Stimulated activated CD8-positive, alpha-beta memory T cell treated with anti-CD3 and anti-CD28 coated beads, Interleukin-7, amount 100 ng/mL, for 4 hours (primary cell): ENCODE measurements at places on chromosomes 11 and 22.

GRCh38 chr22:28017558-28017820 lies 98.4 kb upstream of the PITPNB start:
- no peak for DNase-seq

GRCh38 chr22:44045145-44045544 lies 21.0 kb downstream of the PARVB start:
- DNase-seq: no peak

DNA sequence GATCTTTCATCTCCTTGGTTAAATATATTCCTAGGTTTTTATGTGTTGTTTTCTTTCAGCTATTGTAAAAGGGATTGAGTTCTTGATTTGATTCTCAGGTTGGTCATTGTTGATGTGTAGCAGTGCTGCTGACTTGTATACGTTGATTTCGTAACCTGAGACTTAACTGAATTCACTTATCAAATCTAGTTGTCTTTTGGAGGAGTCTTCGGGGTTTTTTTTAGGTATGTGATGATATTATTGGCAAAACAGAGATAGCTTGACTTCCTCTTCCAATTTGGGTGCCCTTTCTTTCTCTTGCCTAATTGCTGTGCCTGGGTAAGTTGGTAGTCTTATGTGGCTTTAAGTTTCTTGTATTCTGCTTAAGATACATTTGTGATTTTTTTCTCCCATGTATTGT lies 52.8 kb downstream of the CBL start:
- DNase-seq: no peak

DNA sequence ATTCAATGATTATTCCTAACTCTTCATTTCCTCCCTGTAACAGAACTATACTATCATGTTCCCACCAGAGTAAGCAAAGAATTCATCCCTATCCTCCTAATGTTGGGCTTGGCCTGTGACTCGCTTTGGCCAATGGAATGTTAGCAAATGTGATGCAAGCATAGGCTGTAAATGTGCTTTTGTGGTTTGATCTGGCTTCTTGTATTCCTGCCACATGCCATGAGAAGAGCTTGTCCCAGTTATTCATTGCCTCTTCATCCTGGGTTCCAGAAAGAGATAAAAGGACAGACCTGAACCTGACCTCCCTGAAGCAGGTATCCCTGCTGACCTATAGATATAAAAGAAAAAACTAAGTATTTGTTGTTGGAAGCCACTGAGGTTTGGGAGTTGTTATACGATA lies 51.0 kb downstream of the SYTL2 start:
- no peak for DNase-seq

DNA sequence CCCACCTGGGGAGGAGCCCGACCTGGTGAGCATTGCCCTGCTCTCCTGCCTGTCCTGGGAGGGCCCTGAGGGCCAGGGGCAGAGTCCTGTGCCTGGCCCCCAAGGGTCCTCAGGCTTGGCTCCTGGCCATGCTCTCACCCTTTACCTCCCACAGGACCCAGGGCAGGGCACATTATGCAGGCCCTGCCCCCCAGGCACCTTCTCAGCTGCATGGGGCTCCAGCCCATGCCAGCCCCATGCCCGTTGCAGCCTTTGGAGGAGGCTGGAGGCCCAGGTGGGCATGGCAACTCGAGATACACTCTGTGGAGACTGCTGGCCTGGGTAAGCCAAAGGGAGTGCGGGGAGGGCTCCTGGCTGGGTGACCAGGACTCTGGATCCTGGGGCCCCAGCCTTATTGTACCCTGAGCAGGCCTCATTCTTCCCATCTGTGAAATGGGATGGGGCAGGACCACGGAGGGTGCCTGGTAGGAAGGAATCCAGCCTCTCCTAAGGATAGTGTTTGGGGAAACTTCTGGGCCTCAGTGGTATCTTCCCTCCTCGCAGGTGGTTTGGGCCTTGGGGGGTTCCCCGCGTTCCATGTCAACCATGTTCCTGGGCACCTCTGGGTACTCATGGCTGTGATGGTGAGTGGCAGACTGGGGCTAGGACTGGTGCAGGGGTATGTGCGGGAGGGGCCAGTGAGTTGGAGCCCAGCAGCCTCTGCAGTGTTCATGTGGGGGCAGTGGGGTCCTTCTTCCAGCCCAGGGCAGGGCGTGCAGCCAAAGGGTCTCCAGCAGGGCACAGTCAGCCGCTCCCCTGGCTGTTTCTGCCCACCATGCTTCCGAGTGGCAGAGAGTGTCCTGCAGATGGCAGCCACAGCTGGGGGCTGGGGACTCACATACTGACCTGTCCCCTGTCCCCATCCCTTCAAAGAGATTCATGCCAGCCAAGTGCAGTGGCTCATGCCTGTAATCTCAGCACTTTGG lies 14.7 kb downstream of the RELT start:
- no peak for DNase-seq

DNA sequence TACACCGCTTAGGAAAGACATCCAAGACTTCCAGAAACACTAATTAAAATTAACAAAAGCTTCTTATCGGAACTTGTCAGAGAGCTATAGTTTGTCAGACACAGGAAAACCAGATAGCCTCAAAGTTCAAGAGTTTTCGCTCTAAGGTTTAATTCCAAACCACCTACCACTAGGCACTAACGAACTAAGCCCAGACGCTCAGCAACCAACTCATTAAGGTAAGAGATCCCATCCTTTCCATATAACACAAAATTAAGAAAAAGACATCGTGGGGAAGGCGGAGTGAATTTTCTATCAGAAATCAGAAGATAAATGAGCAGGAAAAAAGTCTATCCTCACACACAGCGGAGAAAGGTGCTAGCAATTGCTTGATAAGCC lies 382 bp downstream of the IMMP1L start:
- no peak for DNase-seq

DNA sequence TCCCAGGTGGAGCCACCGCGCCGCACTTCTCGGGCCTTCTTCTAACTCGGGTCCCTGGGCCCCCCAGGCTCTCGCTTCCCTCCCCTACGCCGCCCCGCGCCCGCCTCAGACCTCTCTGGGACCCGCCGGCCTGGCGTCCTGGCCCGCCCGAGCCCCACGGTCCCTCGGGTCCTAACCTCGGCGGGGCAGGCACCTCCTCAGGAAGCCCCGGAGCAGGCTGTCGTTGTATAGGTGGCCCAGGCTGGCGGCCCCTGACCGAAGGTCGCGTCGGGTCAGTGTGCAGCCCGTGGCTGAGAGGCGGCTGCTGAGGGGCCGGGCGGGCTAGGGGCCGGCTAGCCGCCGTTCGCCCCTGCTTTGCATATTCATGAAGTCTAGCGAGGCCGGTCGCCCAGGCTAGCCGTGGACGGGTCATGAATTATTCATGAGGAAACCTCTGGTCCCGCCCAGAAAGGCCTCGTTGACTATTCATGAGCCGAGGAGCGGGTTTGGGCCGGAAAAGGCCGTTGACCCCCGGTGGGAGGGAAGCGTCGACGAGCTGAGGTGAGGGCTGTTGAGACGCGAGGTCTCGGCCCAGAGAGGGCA lies at the start of gene HORMAD2:
TSS of gene HORMAD2 (plus strand) at position 513 of the 582 bp plus-strand sequence. CDS start 13,489 bp downstream, outside the sequence.
- no peak for DNase-seq

- no peak for DNase-seq
These were observed 21.7 kb upstream of the PDGFB start for GRCh38 chr22:39266398-39267030.

GRCh38 chr11:68313574-68314202 lies 1.3 kb downstream of the LRP5 start:
- DNase-seq: no peak

DNA sequence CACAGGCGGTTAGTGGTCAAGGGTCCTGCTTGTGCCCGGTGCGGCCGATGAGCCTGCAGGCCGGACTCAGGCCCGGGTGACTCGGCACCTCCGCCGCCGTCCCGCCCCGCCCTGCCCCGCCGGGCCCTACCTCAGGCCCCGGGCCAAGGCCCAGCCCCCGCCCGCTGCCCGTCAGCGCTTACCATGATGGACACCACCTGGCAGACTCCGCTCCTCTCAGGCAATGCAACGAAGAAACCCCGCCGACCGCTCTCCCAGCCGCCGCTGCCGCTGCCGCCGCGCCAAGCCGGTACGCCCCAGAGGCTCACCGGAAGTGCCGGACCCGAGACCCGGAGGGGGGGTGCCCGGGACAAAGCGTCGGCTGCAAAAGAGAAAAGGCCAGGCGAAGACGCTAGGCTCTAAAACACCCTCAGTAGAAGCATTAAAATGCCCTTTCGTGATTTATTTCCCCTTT lies at the start of gene UFD1:
TSS of gene UFD1 (minus strand) at position 293 of the 454 bp plus-strand sequence. CDS start at position 185, 108 bp downstream.
- DNase-seq: peak; percentile 70

DNA sequence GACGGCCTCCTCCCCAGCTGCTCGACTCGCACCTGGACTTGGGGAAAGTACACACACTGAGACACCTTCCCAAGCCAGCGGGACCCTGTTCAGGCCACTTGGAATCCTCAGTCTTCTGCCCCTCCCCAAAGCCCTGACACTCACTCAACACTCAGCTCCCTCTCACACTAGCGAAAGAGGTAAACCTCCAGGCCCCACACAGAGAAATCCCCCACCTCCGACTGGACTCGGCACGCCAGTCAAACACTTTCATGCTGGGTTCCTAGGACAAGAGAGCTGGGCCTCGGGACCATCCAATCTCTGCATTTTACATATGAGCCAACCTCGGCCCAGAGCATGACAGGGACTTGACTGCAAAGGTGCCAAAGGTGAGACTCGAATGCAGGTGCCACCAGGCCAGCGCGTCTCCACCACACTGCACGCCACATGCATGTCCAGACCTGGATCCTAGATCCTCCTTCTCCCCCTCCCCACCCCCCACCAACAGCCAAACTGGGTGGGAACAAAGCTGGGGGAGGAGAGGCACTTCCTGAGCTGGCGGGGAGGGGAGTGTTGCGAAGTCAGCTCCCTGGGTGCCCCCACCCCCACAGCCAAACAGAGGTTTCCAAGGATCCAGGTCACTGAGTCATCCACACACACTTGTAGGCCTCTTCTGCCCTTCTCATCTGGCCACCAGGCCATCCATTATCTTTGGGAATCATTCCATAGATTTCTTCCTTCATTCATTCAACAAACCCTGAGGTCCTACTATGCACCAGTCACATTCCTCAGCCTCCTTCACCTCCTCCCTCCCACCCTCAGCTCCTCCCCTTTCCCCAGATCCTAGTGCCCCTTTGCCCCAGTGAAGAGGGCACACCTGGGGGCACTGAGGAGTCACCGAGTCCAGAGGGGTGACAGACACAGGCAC lies 10.7 kb upstream of the CD5 start:
- no peak for DNase-seq

GRCh38 chr11:124758355-124759265 lies 3.5 kb downstream of the ESAM start:
- DNase-seq: no peak

DNA sequence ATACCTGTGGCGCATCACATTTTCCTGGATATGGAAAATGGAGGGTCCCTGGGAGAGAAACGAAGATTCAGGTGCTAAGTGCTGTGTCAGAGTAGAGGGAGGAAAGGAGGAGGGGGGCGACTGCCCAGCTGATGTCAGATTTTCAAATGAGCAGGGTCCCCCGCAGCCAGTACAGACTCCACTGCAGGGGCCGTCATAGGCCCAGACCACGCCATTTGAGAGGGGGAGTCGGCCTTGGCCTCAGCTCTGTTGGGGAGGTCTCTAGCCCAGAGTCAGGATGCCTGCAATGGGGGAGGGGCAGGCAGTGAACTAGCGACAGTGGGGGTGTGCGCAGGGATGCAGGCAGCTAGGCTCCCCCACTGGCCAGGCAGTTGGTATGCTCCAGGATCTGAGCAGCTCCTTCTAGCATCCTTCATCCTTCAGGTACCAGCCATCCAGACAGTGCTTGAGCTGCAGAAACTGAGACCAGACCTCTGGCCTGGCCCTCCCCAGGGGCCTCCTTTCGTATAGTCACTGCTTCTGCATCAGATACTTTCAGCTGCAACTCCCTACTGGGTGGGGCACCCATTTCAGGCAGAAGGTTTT lies at the start of the genes BSCL2 and GNG3:
TSS of gene BSCL2 (minus strand) at position 148 of the 585 bp plus-strand sequence. CDS start 229 bp downstream, outside the sequence.
TSS of gene GNG3 (plus strand) at position 400 of the 585 bp plus-strand sequence. CDS start 620 bp downstream, outside the sequence.
- no peak for DNase-seq

DNA sequence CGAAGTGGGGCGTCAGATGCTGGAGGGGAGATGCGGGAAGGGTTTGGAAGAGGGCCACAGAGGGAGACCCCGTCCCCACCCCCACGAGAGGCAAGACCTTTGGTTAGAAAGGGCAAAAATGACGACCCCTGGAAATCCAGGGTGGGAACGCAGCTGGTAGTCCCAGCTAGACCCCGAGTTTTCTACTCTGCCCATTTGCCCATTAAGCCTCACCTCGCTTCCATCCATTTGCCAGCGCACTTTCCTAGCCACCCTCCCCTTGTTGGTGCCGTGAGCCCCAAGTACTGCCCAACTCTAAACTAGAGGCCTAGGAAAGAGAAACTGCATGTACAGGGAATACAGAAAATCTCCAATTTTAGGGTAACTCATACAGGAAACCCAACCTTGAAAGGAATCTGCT lies 370 bp downstream of the DDX25 start:
- DNase-seq: no peak

GRCh38 chr11:13376838-13377237 lies 86.2 kb downstream of the BTBD10 start:
- no peak for DNase-seq

DNA sequence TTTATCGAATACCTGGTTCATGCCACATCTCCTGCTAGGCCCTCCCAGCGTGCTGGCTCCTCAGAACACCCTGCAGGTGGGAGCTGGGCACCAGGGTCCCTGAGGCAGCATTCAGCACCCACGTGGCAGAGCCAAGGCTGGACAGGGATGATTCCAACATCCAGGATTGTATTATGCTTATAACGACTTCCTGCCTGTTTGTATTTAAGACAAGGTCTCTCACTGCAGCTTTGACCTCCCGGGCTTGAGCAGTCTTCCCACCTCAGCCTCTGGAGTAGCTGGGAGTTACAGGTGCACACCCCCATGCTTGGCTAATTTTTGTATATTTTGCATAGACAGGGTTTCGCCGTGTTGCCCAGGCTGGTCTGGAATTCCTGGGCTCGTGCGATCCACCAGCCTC lies 64.7 kb upstream of the WNT7B start:
- DNase-seq: no peak

DNA sequence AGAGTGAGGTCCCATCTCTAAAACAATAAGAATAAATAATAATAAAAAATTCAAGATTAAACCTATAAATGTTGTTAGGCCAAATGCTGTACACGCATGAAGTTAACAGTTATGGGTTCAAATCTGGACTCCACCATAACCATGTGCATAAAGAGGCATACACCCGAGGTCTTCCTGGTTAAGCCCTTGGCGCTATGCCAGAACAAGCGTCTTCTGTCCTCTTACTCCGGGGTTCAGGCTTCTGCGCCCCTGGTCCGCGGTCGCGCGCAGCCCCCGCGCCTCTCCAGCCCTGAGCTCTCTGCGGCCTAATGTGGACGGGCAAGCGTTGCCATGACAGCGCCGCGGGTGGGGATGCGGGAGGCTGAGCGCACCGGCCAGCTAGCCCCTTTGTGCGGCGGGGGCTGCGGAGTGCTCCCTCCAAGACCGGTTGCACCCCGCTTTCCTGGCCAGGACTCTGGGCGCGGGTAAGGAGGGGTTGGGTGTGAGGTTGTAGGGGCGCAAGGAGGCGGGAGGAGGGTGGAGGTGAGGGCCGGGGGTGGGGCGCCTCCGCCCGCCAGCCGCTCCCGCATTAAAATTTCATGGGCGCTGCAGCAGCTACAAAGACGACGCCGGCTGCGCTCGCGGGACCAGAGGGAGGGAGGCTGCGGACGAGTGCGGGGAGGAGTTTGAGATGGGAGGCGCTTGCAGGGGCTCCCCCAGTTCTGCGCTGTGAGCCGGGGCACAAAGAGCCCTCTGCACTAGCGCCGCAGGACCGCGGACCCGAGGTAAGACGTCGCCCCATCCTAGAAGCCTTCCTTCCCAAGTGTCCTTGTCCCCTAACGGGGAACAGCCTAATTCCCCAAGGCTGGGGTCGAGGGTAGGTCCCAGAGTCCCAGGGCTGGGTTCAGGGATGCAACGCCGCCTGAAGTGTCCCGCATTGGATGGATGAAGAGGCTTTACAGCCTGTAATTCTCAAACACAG lies at the start of gene MIAT:
TSS of gene MIAT (plus strand) at position 698 of the 961 bp plus-strand sequence.
- DNase-seq: no peak

- no peak for DNase-seq
These were observed 952 bp downstream of the YAP1 start for GRCh38 chr11:102111011-102111786.
